CD8-positive, alpha-beta memory T cell (primary cell): ENCODE measurements at places on chromosomes 5 and 9. TPM values are rescaled to one million over a fixed set of nuclear protein-coding genes. Genes with fewer than 3 reads are reported as not detected.

GRCh38 chr5:158792976-158793375 lies 306.7 kb downstream of the EBF1 start:
- DNase-seq = no peak

DNA sequence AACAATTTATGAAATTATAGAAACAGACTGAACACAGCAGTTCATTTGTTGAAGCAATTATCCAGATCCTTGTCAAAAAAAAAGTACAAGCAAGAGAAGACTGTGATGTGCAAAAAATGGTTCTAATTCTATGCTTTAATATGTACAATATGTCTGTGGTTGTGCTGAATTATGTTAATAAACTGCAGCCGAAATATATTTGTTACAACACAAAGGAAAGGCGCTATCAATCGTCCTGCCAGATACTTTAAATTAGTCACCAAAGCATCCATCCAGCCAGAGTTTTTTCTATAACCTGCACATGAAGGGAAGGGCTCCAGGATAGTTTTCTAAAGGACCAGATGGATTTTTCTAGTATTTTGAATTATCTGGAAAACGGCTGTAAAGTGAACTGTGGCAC lies 259.5 kb downstream of the BNC2 start:
- no peak for DNase-seq

- DNase-seq = no peak
These were observed 20.5 kb downstream of the PTGER4 start for GRCh38 chr5:40700116-40700782.

- no peak for DNase-seq
These were observed 380.6 kb downstream of the TLE4 start for GRCh38 chr9:79952401-79952800.

GRCh38 chr5:16544607-16545374 lies 72.0 kb downstream of the RETREG1 start:
- DNase-seq = no peak

RABEPK gene
- 39.6 TPM for total RNA-seq

PDE6A gene
- total RNA-seq = not detected

MLANA gene
- not detected for total RNA-seq

ALDH1A1 gene
- 0.62 TPM for total RNA-seq

ATOSB gene
- total RNA-seq = 4.4 TPM

MEIKIN gene
- total RNA-seq = not detected

SMIM33 gene
- total RNA-seq = 0.11 TPM
